Left ventricle myocardium superior (tissue), 1 donor: ENCODE measurements at places on chromosomes 4 and X. TPM values are rescaled to one million over a fixed set of nuclear protein-coding genes. Genes with fewer than 3 reads are reported as not detected.

Gene SEC31A
- 103 TPM for total RNA-seq

Gene OCRL
- 9.9 TPM for total RNA-seq

Gene PFKFB1
- total RNA-seq: 0.22 TPM

Gene GAGE13
- total RNA-seq: not detected

Gene NAP1L5
- 1.6 TPM for total RNA-seq

Gene PRSS12
- not detected for total RNA-seq

Gene HPF1
- 20.2 TPM for total RNA-seq

Gene RENBP
- 8.9 TPM for total RNA-seq

Gene SPANXD
- not detected for total RNA-seq

Gene TRIM75
- not detected for total RNA-seq

Gene VEGFC
- 6.9 TPM for total RNA-seq

Gene SLC34A2
- 0.07 TPM for total RNA-seq

DNA sequence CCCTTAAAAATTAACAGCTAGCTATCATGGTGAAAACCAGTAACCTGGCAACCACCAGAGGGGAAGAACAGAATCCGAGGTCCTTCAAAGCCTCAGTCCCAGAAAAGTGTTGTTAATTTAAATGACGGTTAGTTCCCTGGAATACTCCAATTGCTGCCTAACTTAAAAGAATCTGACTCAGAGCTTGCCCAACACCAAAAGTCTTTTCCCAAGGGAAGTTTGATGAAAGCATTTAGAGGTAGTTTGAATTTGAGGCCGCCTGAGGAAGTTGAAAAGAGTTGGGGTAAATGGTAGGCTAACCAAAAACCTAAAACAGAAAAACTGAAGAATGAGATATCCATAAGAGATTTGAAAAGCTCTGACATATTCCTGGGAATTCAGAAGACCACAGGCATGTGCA is 46.6 kb downstream of the IL13RA2 start:
- DNase-seq: no peak

- no peak for DNase-seq
Observed at GRCh38 chr4:73734530-73735001, 5.8 kb upstream of the CXCL8 start.

DNA sequence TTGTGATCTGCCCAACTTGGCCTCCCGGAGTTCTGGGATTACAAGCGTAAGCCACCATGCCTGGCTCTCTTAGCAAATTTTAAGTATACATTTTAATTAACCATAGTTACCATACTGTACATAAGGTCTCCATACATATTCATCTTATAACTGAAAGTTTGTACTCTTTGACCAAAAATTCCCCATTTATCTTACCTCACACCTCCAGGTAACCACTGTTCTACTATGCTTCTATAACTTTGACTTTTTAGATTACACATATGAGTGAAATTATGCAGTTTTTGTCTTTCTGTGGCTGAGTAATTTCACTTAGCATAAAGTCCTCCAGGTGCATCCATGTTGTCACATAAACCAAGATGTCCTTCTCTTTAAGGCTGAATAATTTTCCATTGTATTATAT is 17.4 kb downstream of the C4orf51 start:
- DNase-seq: no peak

- DNase-seq: no peak
Observed at GRCh38 chr4:108165586-108165985, 3.1 kb downstream of the LEF1 start.

- DNase-seq: no peak
Observed at GRCh38 chrX:96438803-96439202, 245.8 kb upstream of the DIAPH2 start.

DNA sequence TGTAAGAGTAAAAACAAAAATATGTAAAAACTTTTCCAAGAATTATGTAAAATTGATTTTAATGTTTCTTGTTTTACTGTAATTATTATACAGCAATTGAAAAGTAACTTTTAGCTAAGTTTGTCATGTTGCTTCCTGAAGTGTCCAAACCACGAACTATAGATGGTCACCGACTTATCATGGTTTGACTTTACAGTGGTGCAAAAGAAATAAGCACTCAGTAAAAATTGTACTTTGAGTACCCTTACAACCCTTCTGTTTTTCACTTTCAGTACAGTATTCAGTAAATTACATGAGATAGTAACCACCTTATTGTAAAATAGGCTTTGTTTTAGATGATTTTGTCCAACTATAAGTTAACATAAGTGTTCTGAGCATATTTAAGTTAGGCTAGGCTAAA is 93.8 kb downstream of the SLC10A6 start:
- DNase-seq: no peak

DNA sequence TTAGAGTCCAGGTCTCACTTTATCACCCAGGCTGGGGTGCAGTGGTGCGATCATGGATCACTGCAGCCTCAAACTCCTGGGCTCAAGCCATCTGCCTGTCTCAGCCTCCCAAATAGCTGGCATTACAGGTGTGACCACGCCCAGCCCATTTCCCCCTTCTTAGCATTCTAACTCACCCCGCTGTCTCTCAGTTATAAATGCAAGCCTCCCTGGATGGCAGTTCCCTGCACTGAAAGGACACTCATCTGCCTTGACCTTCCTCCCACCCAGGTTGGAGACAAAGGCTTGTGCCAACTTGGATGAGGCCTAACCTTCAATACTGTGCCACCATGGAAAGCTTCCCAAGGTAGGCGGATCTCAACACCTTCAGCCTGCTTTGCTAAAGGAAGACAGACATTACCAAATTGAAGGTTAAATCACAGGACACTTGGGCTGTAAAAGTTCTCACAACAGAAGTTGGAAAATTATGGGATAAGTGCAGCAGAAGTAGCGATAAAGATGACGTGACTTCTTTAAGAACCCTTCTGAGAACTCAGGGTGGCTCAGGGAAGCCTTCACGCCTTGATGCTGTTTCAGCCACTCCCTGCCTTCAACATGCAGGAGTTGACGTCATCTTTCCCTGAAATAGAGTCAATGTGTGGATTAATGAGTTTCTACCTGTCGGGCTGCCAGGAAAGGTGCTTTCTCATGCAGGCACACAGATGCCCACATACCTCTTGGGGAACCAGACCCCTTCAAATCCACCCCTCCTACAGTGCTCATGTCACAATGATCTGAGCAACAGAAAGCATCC is 10.6 kb upstream of the GPM6B start:
- DNase-seq: no peak

- no peak for DNase-seq
Observed at GRCh38 chrX:22533898-22534297, 261.2 kb downstream of the CBLL2 start.

GRCh38 chr4:110484767-110485166 is 8.8 kb downstream of the ENPEP start:
- no peak for DNase-seq

DNA sequence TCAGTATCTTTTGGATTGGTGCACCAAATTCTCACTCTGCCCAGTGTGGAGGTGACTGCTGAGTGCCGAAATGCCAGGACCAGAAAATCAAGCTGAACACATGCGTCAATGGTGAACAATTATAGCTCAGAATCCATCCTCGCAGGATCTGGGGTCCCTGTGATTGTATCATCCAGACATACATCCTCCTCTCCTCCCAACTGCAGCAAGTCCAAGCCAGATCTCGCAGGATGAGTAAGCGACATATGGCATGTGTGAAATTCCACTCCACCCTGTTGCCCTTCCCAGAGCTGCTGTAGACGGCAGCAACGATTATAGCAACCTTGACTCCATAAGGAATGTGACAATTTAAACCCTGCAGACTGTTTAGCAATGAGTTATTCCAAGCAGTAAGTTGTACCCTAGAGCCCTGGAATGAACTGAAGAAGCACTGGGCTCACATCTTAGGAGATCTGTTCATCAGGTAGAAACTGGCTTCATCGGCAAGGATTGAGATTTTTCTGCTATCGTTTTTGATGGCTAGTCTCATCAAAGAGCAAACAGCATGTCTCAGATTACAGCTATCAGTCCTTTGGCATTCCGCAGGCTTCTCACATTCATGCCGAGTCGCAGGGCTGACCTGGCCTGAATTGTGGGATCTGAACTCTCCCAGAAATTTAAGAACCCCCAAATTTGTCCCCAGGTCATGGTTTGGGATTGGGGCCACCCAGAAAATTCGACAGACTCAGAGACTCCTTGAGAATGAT is 35.5 kb upstream of the SORBS2 start:
- DNase-seq: peak; percentile 83

DNA sequence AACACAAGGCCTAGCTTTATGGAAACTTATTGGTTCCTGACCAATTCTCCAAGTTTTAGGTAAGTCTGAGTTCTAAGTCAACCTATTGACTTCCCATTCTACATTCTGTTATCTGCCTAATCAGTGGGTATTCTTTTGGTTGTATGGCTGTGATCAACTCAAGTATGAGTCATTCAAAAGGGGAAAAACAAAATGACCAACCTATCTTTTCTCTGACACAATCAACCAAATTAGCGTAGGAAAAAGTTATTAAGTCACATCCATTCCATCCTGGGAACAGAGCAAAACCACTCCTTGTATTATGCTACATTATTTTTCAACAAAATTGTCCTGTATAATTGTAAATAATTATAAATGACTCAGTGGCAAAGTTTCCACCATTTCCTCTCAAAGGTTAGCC is 136.2 kb downstream of the SHROOM4 start:
- no peak for DNase-seq

DNA sequence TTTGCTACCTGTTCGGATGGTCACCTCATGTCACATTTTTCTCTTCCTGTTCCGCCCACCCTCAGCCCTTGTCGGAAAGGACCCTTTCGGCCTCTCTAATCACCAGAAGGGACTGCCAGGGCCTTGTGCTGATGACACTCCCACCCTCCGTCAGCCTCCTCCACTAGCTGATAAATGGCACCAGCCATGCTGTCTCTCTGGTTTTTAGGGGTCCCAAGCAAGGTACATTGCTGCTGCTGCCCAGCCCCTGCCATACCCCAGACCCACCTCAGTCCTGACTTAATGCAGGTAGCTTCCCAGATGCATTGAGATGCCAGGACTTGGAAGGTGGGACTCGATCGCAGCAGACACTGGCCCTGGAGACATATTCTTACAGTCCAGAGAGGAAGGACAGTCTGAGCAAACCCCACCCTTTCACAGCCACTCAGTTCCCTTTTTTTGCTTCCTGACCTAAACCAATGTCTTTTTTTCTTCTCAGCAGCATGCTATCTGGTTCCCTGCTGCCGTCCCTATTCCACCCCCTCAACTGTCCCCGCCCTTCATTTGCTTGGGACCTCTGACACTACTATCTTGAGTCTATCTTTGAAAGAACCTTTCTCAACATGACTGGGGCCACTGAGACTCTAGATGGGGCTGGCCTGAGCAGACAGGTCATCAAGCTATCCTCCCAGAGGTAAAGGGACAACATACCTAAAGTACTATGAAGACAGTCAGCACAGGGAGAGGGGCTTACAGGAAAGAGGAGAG is at the start of gene BTK:
BTK (minus strand) TSS at position 397 of the 747 bp plus-strand sequence. CDS start 10,907 bp downstream, outside the sequence.
- no peak for DNase-seq

GRCh38 chrX:101551380-101551767 is 1.0 kb downstream of the ARMCX1 start:
- no peak for DNase-seq

GRCh38 chr4:6680372-6681034 is 13.2 kb upstream of the S100P start:
- DNase-seq: no peak

GRCh38 chrX:30373951-30374350 is 64.8 kb upstream of the NR0B1 start:
- no peak for DNase-seq

DNA sequence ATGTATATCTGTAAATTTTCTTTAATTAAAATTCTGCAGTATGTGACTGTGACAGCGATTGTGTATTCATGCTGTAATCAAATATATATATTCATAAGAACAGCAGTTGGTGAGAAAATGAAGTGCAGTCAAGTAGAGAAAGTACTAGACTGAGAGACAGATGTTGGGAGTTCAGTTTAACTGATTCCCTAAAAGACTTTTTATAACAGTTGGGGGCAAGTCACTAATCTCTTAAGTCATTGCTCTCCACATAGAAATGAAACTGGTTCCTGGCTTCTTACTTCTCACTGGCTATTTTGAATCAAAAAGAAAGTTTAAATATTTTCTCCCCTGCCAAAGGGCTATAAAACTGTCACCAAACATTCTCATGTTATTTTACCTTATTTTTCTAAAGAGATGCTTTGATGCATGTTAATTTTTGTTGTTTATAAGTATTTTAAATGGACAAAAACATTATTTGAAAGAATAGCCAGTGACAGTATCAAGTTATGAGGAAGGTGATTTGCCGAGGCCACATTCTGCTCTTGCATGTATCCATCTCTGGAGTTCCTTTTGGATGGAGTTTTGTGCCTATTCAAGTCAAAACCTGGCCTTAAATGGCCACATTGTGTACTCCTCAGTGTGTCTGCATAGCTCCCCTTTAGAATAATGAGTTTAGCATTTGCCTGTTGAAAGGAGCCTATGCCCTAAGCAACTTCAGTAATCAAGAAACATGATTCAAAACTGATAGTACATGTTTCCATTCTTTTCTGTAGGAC is 30.8 kb downstream of the EXOC1 start:
- DNase-seq: no peak

DNA sequence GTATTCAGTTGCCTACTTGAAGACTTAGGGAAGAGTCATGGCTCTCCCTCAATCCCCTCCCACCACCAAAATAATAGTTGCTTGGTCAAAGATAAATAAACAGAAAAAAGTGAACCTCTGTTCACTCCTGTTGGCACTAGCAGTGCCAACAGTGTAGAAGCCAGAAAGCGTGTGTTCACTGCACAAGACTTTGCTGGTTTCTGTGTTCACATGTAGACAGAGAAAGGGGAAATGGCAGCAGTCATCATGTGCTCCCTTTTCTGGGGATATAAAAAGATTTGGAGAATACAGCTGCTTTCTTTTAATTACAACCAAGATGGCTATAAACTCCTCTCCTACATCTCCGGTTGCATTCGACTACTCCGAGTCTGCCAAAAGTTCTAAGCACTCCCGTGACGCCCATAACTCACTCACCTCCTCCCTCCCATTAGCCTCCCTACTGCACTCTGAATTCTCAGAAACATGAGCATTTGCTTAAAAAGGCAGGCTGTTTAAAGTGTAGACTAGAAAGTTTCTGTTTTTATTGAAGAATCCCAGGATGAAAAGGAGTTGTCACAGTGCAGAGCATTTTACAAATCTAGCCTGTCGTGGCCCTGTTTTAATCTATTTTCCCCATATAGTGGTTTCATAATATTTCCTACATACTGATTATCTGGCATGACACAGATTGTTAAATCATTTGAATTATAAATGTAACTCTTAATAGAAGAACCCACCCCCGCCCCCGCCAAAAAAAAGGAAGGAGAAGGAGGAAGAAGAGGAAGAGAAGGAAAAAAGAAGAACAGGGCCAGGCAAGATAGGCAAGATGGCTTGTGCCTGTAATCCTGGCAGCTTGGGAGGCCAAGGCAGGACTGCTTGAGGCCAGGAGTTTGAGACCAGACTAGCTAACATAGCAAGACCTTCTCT is 16.7 kb downstream of the LGI2 start:
- no peak for DNase-seq

- DNase-seq: no peak
Observed at GRCh38 chrX:19679787-19680186, 164.5 kb upstream of the MAP3K15 start.

DNA sequence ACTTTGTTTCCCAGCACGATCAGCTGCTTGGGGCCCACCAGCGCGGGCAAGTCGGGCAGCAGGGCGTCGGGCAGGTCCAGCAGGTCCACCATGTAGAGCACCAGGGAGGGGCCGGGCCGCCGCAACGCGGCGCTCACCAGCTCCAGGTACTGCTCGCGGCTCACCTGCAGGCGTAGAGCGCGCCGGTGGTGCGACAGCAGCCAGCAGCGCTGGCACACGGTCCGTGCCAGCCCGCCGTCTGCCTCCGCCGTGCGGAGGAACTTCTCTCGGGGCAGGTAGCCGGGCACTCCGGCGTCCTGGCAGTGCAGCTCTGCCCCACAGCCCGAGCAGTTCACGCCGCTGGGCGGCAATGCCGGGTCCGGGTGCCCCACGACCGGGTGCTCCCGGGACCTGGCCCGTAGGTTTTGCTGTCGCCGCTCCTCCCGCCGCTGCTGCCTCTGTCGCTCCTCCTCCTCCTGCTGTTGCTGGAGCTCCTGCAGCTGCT is 527 bp downstream of the NOA1 start:
- DNase-seq: peak; percentile 63
